Progenitor cell of endocrine pancreas (in vitro differentiated cells): ENCODE measurements at places on chromosomes 7 and 10.
A peak's percentile ranks its signal among the peaks of the same experiment; 100 is the strongest.

DNA sequence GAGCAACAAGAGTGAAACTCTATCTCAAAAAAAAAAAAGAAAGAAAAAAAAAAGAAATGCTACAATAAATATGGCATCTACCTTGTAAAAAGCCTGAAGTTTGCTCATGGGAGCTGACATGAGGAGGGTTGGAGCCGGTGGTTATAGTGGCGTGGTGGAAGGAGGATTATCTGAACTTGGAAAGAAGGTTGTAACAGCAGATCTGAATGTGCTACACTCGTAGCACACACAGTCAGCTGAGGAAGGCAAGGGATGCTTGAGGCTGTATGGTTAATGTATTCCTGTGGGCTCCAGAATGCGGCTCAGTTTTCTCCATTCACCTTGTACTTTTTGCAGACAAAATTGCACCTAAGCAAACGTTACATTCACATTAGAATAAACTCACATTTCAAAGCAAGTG, 390.3 kb upstream of the GALNT17 start:
- no peak for DNase-seq

DNA sequence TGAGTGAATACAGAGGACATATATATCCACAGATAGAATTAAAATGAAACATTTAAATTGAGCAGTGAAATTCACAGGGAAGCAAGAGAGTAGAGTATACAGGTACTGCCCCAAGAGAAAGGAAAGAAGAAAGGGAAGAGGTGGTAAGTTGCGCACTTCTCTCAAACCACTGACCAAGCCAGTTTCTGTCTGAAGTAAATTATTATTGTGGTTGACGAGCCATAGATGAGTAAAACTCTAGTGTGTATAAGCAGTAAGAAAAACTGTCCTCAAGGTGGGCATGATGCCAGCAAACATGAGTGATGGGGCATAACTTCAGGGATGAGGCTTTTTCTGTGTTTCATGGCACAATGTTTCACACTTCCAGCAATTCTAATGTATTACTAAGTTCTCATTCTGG, 4.4 kb upstream of the BET1 start:
- no peak for DNase-seq

DNA sequence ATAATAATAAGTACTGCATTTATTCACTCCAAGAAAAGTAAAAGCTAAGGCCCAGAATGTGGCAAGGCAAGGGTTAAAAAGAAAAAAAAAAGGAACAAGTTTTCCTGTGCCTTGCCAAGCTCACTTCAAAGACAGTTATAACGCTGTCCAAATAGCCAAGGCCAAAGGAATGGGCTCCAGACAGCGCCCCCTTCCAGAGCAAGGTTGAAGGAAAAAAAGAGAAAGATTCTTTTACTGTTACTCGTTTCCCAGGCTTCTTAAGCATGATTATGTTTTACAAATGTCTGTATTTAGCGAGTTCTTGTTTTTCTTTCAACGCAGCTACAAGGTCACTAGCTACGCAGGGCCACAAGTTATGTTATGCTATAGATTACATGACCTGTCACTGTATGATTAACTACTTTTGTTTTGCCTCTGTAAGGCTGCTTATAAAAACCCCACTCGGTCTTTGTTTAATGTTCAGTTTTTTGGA, 9.1 kb upstream of the EIF4H start:
- no peak for DNase-seq

DNA sequence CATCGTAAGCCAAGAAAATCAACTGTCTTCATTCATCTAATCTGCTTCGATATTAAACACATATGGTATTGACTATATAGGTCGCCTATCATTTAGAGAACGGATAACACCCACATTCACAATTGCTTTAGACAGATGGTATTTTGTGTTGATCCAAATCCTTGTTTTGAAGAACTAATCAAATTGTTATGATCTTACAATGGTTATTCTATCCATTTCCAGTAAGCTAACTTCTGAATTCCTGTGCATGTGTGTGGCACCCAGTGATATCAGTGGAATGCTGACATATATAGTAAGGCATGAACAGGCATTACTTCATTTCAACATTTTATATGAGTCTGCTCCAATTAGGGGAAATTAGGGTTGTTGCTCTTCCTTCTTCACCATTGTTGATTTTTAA, 98.8 kb downstream of the SEMA3E start:
- DNase-seq = no peak

- DNase-seq = peak; percentile 69
Observed at GRCh38 chr7:129948877-129949291, 3.9 kb downstream of the UBE2H start.

GRCh38 chr7:54166419-54166818, 375.8 kb upstream of the VSTM2A start:
- no peak for DNase-seq

GRCh38 chr10:5891009-5891408, 966 bp downstream of the FBH1 start:
- DNase-seq = no peak

DNA sequence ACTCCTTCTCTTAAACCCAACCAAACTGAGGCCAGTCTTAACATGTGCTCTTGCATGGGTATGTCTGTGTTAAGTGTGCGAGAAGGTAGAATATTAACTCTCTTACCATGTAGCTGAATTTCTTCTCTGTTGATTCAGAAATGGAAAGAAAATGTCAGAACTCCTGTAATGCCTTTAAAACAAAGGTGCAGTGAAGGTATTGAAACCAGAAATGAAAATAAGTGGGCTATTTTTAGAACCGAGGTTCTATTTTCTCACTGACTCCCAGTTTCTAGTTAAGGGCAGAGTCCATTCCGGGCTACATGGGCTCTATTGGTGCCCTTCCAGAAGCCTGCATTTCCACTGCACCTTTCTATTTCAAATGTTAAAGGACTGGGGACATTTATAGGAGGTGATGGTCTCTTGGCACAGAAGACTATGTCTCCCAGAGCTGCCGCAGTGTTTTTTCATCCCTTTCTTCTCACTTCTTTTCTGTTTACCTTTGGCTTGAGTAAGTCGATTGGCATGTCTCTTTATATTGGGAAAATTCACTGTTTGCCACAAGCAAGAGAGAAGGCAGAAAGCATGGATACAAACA, 174.9 kb downstream of the LRMDA start:
- no peak for DNase-seq

- no peak for DNase-seq
Observed at GRCh38 chr10:62443866-62444265, 69.7 kb downstream of the ZNF365 start.

- no peak for DNase-seq
Observed at GRCh38 chr10:76784076-76784475, 853.5 kb downstream of the KCNMA1 start.

- no peak for DNase-seq
Observed at GRCh38 chr10:19483421-19483820, 332.8 kb upstream of the PLXDC2 start.

DNA sequence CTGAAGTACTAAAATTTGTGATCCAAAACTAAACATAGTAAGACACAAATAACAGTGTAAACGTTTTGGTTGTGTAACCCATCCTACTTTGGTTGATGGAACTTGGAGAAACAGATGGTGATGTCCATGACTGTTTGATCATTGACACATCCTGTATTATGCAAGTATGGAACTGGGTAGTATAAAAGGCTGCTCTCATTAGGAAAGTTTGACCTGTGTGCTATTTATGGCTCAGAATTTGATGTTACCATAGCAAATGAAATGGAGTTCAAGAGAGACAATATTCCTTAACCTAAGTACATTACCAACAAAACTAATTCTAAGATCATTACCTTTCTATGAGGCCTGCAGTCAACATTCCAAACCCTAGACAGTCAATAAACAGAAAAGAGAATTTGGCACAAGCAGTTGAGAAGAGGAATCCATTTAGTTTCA, 39.9 kb downstream of the DKK1 start:
- DNase-seq = no peak

DNA sequence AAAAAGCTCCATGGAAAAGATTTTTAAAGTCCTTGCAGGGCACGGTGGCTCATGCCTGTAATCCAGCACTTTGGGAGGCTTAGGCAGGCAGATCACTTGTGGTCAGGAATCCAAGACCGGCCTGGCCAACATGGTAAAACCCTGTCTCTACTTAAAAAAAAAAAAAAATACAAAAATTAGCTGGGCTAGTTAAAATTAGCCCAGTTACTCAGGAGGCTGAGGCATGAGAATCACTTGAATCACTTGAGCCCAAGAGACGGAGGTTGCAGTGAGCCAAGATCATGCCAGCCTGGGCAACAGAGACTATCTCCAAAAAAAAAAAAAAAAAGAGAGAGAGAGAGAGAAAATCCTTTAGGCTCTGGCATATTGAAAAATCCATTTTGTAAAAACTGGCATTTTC, 61.9 kb downstream of the CCDC6 start:
- DNase-seq = no peak

DNA sequence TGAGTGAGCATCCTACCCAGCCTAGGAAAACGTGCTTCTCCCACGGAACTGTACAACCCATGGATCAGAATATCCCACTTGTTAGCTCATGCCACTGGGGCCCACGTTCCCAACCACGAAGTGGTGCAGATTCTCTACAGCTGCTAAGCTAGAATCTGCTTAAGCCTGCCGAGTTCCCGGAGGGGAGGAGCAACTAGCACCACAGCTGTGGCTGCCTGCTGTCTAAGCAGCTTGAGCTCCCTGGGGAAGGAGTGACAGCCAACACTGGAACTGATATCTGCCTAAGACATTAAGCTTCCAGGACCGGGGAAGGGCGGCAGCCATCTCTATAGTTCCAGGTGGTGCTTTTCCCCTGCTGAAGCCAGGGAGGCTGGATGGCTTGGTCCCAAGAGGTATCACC, 334.7 kb upstream of the CHRM2 start:
- DNase-seq = no peak

GRCh38 chr10:32846974-32847373, 111.1 kb downstream of the ITGB1 start:
- no peak for DNase-seq

- DNase-seq = no peak
Observed at GRCh38 chr7:65983965-65984658, 2.1 kb upstream of the GUSB start.

- no peak for DNase-seq
Observed at GRCh38 chr10:101712997-101713396, 18.0 kb upstream of the FBXW4 start.

GRCh38 chr10:101330631-101331225, 23.2 kb upstream of the BTRC start:
- no peak for DNase-seq

GRCh38 chr7:138610671-138611170, 90.4 kb downstream of the SVOPL start:
- DNase-seq = no peak

GRCh38 chr7:44727158-44727936, 21.3 kb upstream of the ZMIZ2 start:
- DNase-seq = no peak

- no peak for DNase-seq
Observed at GRCh38 chr7:157474685-157475084, 137.9 kb downstream of the DNAJB6 start.

GRCh38 chr7:108165723-108166122, 35.6 kb upstream of the LAMB4 start:
- no peak for DNase-seq

- DNase-seq = peak; percentile 36
Observed at GRCh38 chr10:1368842-1369171, 312.6 kb downstream of the WDR37 start.

GRCh38 chr7:150417863-150418262, 32.6 kb upstream of the GIMAP8 start:
- DNase-seq = no peak

DNA sequence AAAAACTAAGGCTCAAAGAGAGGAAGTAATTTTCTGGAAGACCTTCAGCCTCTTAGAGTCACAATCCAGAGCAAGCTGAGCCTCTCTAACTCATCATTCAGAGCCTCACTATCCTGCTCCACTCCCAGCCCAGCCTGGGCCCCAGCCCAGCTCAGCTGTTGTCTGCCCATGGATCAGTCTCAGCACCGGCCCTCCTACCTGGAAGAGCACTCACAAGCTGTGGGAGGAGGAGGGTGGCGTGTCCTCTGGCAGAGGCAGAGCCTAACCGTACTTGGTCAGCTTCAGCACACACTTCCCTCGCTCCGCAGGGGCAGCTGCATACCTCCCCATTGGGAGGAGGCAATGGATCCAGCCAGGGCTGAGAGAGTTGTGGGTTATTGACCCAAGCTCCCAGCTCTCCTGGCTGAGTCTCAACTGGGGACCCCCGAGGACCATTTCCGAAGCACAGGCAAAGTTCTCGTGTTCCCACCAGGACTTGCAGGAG, 66.7 kb upstream of the GPR26 start:
- no peak for DNase-seq

DNA sequence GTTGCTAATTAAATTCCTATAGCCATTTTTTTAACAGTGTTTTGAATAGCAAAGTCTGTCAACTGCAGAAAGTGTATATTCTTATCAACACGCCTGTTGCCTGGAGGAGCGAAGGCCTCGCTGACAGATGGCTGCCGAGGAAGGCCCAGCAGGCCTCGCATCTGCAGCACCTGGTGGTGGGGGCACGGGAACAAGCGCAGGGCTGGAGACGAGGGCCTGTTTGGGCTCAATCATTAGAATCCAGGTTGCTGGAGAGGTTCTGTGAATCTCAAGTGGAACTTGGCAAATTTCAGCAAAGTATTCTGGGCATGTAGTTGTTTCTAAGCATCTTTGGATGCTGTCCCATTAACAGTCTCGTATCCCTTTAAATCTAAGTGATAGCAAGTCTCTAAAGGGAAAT, 66.1 kb upstream of the FAM204A start:
- DNase-seq = no peak

- no peak for DNase-seq
Observed at GRCh38 chr7:140298213-140298612, 100.1 kb downstream of the SLC37A3 start.

DNA sequence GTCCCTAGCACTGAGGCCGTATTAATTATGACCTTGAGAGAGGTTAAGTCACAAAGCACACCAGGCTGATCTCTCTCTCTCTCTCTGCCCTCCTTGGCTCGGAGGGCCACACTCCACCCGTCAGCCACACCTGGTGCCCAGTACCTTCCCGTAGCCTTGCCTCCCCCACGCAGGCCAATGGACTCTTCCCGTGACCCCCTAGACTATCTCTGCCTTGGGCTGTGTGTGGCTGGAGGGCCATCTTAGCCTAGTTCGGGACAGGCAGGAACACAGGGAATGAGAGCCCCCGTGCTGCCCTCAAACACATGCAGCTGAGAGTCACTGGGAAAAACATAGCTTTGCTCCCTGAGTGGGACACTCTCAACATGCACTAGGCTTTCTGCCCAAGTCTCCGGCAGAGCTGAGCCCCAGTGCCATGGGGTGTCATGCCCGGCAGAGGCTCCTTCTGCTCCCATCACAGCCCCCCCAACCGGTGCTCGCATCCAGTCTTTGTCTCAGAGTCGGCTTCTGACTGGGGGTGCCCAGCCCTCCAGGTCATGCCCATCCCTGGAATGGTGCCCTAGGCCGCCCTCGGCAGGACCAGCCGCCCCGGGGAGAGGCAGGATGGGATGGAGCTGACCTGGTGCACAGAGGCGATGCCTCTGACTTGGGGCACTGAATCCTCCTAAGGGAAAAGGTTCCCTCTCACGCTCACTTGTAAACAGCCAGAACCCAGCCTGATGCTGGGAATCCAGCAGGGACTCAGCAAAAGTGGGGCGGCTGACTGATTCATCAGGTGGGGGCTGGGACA, 63.0 kb downstream of the TCERG1L start:
- DNase-seq = no peak

- no peak for DNase-seq
Observed at GRCh38 chr10:119595134-119595675, 1.6 kb downstream of the TIAL1 start.
